A172 (cell line): ENCODE measurements at places on chromosomes 11 and 22.

DNA sequence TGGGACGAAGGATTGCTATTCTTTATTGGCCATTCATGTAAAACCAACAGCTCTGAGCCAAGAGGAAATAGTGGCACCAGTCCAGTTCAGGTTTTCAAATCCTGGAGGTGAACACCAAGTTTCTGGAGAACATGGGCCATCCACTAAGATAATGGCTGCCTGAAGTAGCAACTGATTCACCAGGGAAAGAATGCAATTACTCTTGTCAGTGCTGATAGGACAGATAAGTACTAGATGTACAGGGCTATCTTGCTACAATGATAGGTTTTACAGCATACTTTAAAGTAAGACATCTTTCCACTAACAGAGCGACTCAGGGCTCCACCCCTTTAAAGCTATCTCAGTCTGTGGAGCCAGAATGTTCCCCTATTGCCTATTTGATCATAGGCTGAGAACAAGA, 36.8 kb upstream of the APOA1 start:
- peak; percentile 51 for DNase-seq

- DNase-seq: no peak
Measured at GRCh38 chr22:44986926-44987325, 22.9 kb downstream of the PHF21B start.

DNA sequence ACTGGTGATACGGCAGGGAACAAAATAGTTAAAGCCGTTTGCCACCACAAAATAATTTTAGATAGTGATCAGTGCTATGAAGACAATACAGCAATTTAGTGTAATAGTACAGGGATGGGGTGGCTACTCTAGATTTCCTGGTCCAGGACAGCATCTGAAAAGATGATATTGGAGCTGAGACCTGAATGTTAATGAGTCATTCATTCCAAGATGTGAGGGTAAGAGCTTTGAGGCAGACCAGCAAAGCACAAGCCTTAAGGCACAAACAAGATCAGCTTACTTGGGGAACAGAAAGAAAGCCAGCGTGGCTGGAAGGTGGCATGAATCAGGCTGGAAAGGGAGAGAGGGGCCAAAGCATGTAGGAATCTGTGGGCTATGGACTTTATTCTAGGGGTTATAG, 132.3 kb downstream of the TRIM44 start:
- peak; percentile 29 for DNase-seq

- DNase-seq: no peak
Measured at GRCh38 chr22:39409516-39410029, 10.0 kb downstream of the TAB1 start.
